ENCODE measurements at places on chromosomes 11 and 22. TPM values are rescaled to one million over a fixed set of nuclear protein-coding genes. Genes with fewer than 3 reads are reported as not detected.

- no peak for DNase-seq
- no peak overlapping the region for H3K27ac ChIP-seq
- H3K4me3 ChIP-seq: no peak overlapping the region
- peaks cover 7% of the 10 kb centered on the region for H3K4me1 ChIP-seq
- peaks cover 2% of the 10 kb centered on the region for H3K27me3 ChIP-seq
Observed at GRCh38 chr22:47032091-47032943, 269.9 kb downstream of the TBC1D22A start.

- no peak overlapping the region for H3K27ac ChIP-seq
- no peak for DNase-seq
- H3K36me3 ChIP-seq: no peaks in the 10 kb centered on the region
- peaks cover 46% of the 10 kb centered on the region for H3K27me3 ChIP-seq
- H3K4me1 ChIP-seq: no peaks in the 10 kb centered on the region
Observed at GRCh38 chr11:61067782-61068446, 34.4 kb upstream of the CD5 start.

- DNase-seq: no peak
- no peaks in the 10 kb centered on the region for H3K36me3 ChIP-seq
- H3K4me3 ChIP-seq: no peak overlapping the region
- no peaks in the 10 kb centered on the region for H3K27me3 ChIP-seq
- H3K27ac ChIP-seq: no peak overlapping the region
Observed at GRCh38 chr11:90668502-90668901, 445.7 kb upstream of the CHORDC1 start.

GRCh38 chr11:14300661-14301304, 58.2 kb downstream of the RRAS2 start:
- H3K27ac ChIP-seq: no peak overlapping the region
- peaks cover 39% of the 10 kb centered on the region for H3K4me1 ChIP-seq
- no peak overlapping the region for H3K4me3 ChIP-seq

GRCh38 chr11:35723493-35723892, 60.9 kb downstream of the TRIM44 start:
- peaks cover 17% of the 10 kb centered on the region for H3K36me3 ChIP-seq
- no peaks in the 10 kb centered on the region for H3K27me3 ChIP-seq
- peaks cover 11% of the 10 kb centered on the region for H3K4me1 ChIP-seq

DNA sequence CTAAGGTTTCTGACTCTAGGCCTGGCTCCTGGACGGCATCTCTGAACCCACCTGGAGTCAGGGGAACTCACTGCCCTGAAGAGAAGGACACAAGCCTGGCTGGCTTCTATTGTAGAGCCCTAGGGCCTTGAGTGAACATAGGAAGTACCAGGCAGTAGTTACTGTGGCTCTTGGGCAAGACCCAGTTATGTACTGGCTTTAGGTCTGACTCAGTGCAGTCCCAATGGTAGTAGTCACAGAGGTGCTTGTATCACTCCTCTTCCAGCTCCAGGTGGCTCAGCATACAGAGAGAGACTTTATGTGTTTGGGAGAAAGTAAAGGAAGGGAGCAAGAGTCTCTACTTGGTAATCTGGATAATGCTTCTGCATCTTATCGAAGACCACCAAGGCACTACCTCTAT, 13.9 kb upstream of the PAK1 start:
- H3K27me3 ChIP-seq: peaks cover 15% of the 10 kb centered on the region
- DNase-seq: no peak
- no peaks in the 10 kb centered on the region for H3K4me1 ChIP-seq
- no peaks in the 10 kb centered on the region for H3K36me3 ChIP-seq
- H3K27ac ChIP-seq: no peak overlapping the region

- H3K4me1 ChIP-seq: peaks cover 79% of the 10 kb centered on the region
- H3K36me3 ChIP-seq: no peaks in the 10 kb centered on the region
- no peak for DNase-seq
- no peak overlapping the region for H3K27ac ChIP-seq
- no peak overlapping the region for H3K4me3 ChIP-seq
Observed at GRCh38 chr11:36011574-36011973, 67.7 kb downstream of the LDLRAD3 start.

DNA sequence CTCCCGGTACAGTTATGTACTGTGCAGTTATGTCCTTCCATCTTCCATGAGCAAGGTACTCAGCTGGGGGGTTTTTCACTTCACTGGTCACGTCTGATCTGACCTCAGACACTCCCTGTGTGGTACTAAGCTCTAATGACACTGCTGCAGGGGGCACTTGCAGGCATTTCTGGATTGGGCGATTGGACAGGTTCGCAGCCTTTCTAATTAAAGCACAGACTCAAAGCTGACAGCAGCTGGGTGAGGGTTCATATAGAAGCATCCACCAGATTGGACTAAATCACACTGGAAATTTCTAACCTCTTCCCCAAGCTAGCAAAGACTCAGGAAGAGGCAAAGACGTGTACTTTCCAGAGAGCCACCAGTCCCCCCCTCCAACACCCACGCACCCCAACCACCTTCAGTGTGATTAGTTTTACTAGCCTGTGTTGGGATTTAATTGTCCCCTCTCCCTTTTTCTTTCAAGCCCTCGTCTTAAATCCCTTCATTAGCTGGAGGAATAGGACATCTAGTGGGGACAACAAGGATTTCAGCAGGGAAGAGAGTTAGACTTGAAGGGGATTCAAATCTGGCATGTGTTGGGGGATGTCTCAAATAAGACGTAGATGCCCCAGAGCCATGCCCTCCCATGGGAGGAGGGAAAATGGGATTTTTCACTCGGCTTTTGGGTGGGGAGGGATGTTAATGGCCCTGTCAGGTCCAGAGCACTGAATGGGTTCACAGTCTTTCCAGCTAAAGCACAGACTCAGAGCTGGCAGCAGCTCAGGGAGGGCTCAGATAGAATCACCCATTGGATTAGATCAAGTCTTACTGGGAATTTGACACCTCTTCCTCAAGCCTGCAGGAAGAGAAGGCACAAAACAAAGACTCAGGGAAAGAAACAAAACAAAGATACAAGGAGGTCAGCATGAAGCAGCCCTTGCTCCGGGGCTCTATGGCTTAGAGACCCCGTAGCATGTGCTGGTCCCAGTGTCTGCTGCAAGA, 10.9 kb downstream of the INS start:
- no peaks in the 10 kb centered on the region for H3K36me3 ChIP-seq
- H3K27ac ChIP-seq: no peak overlapping the region
- H3K4me1 ChIP-seq: no peaks in the 10 kb centered on the region
- H3K4me3 ChIP-seq: no peak overlapping the region
- H3K27me3 ChIP-seq: peaks cover 42% of the 10 kb centered on the region
- DNase-seq: peak; percentile 19

- DNase-seq: no peak
- peaks cover 30% of the 10 kb centered on the region for H3K36me3 ChIP-seq
- no peaks in the 10 kb centered on the region for H3K4me1 ChIP-seq
- no peak overlapping the region for H3K4me3 ChIP-seq
- peaks cover 2% of the 10 kb centered on the region for H3K27me3 ChIP-seq
- H3K27ac ChIP-seq: no peak overlapping the region
Observed at GRCh38 chr11:69320326-69320725, 26.4 kb downstream of the MYEOV start.

DNA sequence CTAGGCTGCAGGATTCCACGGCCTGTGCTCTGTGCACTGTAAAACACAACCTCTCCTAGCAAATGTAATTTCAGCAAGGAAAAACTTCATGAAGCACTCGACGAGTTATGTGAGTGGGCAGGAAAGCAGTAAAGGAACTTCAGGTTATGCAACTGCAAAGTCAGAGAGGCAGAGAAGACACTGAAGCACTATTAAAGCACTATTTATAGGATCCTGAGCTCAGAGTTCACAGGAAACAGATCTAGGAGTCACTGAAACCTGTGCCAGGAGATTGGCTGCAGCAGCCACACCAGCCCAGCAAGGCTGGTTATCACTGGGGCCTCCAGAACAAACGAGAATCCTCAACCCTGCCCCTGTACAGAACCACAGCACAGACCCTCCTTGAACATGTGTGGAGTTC, 2.5 kb downstream of the SMIM35 start:
- peak; percentile 17 for DNase-seq
- H3K36me3 ChIP-seq: peaks cover 11% of the 10 kb centered on the region
- no peaks in the 10 kb centered on the region for H3K4me1 ChIP-seq

CABP4 gene
- total RNA-seq: not detected

C11orf21 gene
- not detected for total RNA-seq

SERPING1 gene
- total RNA-seq: not detected

LDHAL6A gene
- not detected for total RNA-seq

UBQLN3 gene
- total RNA-seq: not detected
